ENCODE measurements at places on chromosomes 1 and 21. TPM values are rescaled to one million over a fixed set of nuclear protein-coding genes. Genes with fewer than 3 reads are reported as not detected.

ATF3 gene
- total RNA-seq = 4.2 TPM

HES2 gene
- total RNA-seq = 0.09 TPM

PRAMEF17 gene
- not detected for total RNA-seq

NBPF3 gene
- 18.2 TPM for total RNA-seq

COX20 gene
- total RNA-seq = 44.2 TPM

PTGFR gene
- 77.5 TPM for total RNA-seq

LCE3D gene
- total RNA-seq = not detected

APCS gene
- not detected for total RNA-seq

GLRX2 gene
- total RNA-seq = 4.3 TPM

HEYL gene
- not detected for total RNA-seq

XCL1 gene
- total RNA-seq = not detected

PRELP gene
- 1.4 TPM for total RNA-seq

SCYL3 gene
- 9.6 TPM for total RNA-seq

PGLYRP4 gene
- total RNA-seq = not detected

FAM3B gene
- not detected for total RNA-seq

CFH gene
- 517 TPM for total RNA-seq

PWP2 gene
- total RNA-seq = 4.0 TPM

SELENBP1 gene
- total RNA-seq = 70.5 TPM

FBXO44 gene
- total RNA-seq = 8.1 TPM

CD2 gene
- not detected for total RNA-seq

DENND2C gene
- 5.3 TPM for total RNA-seq

PTCH2 gene
- 0.36 TPM for total RNA-seq

OPRD1 gene
- not detected for total RNA-seq

LRRC53 gene
- total RNA-seq = not detected

ADPRS gene
- 21.1 TPM for total RNA-seq

TIE1 gene
- total RNA-seq = 0.81 TPM

ERG gene
- 9.9 TPM for total RNA-seq

NKAIN1 gene
- total RNA-seq = 0.36 TPM

C4BPB gene
- total RNA-seq = not detected

C1orf226 gene
- not detected for total RNA-seq

TRIM17 gene
- total RNA-seq = 7.0 TPM

CCDC185 gene
- not detected for total RNA-seq

ICOSLG gene
- total RNA-seq = not detected

ZNF697 gene
- 4.4 TPM for total RNA-seq

IGSF21 gene
- not detected for total RNA-seq

LRRIQ3 gene
- total RNA-seq = 1.3 TPM

CHI3L1 gene
- 3.0 TPM for total RNA-seq
